Stimulated activated CD8-positive, alpha-beta memory T cell treated with anti-CD3 and anti-CD28 coated beads, Interleukin-15, amount 100 ng/mL, for 24 hours (primary cell): ENCODE measurements at places on chromosomes 7 and 10.

GRCh38 chr10:69715156-69715898, 85.3 kb downstream of the FAM241B start:
- no peak for DNase-seq

GRCh38 chr7:21367081-21367480, 60.8 kb upstream of the SP4 start:
- DNase-seq, result no peak

- DNase-seq, result no peak
Observed at GRCh38 chr10:93951905-93952304, 41.8 kb upstream of the PLCE1 start.

DNA sequence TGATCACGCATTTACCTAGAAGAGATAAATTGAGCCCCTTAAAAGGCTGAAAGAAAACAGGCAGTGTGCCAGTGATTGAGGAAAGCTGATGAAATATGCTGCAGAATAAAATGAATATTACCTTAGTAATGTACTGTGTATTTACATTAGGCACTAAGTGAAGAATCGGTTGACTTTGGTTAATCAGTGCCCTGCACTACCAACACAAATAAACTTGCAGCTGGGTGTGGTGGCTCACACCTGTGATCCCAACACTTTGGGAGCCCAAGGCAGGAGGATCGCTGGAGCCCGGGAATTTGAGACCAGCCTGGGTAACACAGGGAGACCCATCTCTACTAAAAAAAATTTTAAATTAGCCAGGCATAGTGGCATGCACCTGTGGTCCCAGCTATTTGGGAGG, 148.3 kb upstream of the TCF7L2 start:
- no peak for DNase-seq

DNA sequence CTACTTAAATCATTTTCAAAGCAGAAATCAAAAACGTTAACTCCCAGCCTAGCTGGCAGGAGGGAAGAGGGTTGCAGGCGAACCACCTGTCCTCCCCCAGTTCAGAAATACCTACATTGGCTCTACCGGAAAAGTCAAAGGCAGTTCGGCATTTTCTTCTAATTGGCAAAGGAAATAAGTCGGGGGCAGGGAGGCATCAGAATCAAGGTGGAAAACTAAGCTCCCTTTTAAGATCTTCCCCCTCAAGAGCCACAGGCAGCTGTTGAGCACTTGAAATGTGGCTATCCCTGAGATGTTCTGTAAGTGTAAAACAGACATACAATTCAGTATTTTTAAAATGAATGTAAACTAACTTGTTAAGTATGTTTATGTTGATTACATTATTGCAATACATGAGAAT, 957 bp upstream of the ELMO1 start:
- no peak for DNase-seq

DNA sequence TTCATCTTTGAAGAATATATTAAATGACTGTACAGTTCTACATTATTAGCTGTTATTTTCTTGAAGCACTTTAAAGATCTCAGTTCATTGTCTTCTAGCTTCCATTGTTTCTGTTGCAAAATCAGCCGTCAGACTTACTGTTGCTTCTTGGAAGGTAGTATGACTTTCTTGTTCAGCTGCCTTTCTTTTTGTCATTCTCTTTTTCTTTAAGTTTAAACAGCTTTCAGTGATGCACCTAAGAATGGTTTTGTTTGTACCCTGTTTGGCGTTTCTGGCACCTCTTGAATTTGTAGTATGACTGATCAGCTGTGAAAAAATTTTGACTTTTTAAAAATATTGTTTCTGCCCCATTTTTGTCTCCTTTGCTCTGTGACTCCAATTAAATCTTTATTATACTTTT, 9.3 kb downstream of the MKLN1 start:
- no peak for DNase-seq

GRCh38 chr10:126102636-126103035, 206.3 kb downstream of the FANK1 start:
- DNase-seq, result no peak

- DNase-seq, result no peak
Observed at GRCh38 chr7:123425246-123425645, 109.1 kb downstream of the IQUB start.

- DNase-seq, result no peak
Observed at GRCh38 chr7:94251-94801, 98.0 kb upstream of the FAM20C start.

- DNase-seq, result no peak
Observed at GRCh38 chr10:102384606-102385429, 10.7 kb upstream of the NFKB2 start.

GRCh38 chr7:50556247-50556991, 8.8 kb downstream of the DDC start:
- DNase-seq, result no peak

GRCh38 chr10:119368991-119369869, 161.9 kb downstream of the GRK5 start:
- DNase-seq, result no peak

DNA sequence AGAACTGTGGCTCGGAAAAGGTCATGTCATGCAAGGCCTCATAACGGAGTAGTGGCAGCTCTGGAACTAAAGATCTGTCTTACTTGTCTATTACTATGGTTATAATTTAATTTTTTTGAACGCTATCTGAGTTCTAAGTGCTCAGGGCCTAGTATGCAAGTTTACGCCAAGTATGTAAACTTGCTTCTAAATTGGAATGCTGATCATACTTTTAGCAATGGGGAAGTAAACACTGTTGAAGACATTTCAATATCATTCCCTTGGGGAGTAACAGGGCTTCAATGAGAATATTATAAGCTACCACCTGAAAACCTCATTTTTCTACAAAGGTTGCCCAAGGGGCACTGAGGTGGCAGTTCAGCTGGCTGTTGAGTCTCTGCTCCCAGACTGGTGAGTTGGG, 69.5 kb upstream of the NFKB2 start:
- no peak for DNase-seq

DNA sequence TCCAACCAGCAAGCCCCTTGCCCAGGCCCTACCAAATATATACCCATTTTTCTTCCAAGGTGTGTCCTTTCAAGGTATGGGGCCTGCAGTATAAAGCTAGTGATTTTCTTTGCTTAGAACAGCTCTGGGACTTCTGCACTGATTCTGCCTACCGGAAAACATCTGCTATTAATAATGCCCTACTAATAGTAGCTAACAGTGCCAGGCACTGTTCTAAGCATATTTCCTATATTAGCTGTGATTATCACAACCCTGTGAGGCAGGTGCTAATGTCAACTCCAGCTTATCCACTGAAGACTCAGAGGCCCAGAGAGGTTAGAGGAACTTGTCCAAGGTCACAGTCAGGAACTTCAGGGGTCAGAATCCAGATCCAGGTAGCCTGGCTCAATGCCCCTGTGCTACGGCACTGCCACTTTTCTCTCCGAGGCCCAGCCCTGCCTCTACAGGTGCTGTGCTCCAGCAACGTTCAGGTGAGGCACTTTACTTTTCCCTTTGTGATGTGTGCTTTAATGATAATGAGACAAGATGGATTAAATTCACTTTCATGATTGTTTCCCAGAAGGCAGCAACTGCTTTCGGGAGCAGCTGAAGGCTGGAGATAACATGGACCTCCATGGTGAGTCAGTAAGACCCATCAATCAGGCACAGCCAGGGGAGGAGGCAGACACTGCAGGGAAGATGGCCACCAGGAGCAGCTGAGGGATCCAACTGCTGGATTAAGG, 26.7 kb downstream of the TAS2R41 start:
- no peak for DNase-seq
